Activated naive CD4-positive, alpha-beta T cell (primary cell): ENCODE measurements at places on chromosomes 5 and 9.

- DNase-seq, result no peak
These were observed 8.9 kb upstream of the DPP7 start for GRCh38 chr9:137123468-137123837.

DNA sequence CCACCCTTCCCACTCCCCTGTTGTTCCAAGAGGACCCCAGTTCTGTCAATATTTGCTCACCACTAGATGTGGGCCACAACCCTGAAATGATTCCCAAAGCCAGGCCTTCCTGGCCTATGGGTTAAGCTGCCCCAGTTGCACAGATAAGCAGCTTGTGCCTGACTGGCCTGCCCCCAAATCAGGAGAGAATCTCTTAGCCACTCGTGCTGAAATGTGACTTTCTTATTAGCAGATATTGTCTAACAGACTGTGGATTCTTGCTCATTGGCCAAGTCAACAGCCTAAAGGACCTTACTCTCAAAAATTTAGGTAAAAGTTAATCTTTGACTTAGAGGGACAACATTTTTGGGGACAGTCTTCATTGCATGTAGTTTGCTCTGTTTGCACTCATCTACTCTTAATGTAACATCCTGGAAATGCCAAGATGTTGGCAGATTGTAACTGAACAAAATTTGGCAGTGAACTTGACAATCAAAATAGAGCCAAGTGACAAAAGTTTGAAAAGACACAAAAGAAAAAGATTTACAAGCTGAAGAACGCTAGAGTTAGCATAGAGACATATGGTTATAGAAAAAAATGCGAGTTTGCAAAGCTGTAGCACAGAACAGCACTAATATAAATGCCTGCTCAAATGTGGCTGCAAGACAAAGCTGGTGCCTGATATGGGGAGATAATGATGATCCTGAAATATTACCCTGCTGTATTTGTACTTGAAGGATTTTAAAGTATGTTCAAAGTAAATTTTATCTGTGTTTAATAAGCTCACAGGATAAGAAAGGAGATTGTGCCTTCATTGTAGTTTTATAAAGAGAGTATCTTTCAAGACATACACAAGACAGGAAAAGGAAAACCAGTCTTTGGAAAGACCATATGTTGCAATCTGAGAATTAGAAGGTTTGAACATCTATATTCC, 29.0 kb upstream of the FSD1L start:
- no peak for DNase-seq

DNA sequence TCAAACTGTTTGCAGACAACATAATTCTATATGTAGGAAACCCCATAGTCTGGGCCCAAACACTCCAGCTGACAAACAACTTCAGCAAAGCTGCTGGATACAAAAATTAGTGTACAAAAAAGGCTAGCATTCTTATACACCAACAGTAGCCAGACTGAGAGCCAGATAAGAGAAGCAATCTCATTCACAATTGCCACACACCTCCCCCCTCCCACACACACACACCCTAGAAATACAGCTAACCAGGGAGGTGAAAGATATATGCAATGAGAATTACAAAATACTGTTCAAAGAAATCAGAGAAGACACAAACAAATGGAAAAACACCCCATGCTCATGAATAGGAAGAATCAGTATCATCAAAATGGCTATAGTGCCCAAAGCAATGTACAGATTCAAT, 9.0 kb downstream of the MTREX start:
- no peak for DNase-seq

DNA sequence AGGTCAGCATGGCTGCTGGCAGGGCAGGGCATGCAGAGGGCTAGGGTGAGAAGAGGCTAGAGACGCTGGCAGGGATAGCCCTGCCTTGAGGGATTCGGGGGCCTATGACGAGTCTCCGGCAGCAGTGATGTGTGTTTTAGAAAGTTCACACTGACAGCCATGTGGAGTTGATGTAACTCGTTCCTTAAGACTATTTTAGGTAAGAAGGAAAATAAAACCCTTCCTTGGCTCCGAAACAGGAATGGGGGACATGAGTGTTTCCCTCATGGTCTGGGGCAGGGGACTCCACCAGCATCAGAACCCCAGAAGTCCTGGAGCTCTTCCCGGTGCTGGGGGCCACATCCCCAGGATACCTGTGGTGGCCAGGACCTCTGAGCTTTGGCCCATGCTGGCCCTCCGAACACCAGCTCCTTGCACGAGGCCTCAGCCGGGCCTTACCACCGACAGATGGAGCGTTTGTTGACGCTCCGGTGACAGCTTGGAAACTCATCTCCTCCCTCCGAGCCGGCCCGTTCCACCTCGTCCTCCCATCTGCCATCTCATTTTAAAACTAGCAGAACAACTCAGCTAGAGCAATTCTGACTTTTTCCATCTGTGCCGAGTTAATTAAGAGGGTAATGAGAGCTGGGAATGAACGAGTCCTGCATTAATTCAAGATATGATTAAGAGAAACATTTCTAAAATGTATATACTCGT, 337.7 kb downstream of the CDK5RAP2 start:
- DNase-seq, result no peak

DNA sequence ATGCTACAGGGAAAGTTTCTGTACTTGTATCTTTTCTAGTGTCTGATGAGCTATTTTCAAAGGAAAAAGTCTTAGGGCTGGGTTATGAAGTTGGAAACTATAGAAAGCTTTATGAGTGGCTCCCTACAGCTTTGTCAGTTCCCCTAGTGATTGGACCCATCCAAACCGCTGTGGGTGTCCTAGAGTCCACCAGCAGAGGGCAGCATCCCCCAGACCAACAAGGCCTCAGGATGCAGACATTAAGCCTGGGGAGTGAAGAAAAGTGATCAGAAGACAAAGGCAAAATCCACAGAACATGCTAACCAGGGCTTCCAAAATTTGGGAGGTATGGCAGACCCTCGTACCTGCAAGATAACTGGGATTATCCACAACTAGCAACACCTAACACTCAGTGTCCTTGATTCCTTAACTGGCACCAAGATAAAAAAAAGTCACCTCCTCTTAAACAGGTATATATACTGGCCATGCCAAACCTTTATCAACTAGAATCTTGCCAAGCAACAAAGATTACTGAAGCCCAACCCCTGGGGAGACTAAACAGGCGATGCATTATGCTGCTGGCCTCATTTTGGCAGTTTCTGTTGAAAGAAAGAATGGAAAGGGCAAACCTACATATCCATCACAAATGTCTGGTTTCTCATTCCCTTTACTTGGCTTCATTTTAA, 110.4 kb upstream of the NR5A1 start:
- DNase-seq, result peak; percentile 61

GRCh38 chr9:134536101-134536900, 105.3 kb upstream of the COL5A1 start:
- no peak for DNase-seq

DNA sequence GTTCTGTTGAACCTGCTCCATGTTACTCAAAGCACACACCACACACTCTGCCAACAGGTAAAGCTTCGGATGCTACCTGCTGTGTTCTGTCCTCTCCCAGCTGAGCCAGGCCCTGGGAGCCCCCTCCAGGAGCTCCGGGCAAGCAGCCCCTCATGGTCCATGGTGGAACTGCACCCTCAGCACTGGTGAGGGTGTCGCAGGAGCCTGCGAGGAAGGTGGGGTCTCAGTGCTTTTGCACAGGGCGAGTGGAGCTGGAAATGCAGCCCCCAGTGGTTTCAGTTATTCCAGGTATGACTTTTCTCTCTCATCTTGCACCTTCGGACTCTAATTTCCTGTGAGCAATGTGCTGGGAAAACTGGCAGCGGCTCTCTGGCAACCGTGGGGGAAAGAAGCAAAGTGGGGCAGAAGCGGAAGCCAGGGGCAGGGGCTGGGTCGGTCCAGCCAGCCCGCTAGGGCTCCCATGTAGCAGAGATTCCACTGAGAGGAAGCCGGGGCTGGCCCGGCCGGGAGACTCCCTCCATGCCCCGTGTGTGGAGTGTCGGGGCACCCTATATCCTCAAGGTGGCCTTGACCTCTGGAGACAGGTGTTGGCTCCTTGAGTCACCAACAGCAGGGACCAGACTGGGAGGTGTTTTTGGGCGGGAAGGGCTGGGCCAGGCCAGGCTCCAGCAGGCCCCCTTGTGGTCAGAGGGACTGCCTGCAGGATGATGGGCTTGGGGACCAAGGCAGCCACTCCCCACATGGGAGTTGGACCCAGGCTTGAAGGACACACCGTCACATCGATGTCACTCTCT, 75.6 kb upstream of the PRSS3 start:
- peak; percentile 10 for DNase-seq

DNA sequence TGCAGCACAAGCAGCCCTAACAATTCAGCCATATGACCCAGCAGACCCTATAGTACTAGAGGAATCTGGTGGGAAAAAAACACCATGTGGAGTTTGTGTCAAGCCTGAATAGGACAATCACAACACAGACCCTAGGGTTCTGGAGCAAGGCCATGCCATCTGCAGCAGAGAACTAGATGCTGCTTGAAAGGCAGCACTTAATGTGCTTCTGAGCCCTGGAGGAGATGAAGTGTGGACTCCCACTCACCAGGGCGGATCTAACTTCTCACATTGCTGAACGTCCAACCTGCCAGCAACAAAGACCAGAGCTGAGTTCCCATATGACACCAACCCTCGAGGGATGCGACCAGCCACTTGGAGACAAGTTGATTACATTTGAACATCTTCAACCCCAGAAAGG, 43.2 kb downstream of the GABBR2 start:
- DNase-seq, result no peak

DNA sequence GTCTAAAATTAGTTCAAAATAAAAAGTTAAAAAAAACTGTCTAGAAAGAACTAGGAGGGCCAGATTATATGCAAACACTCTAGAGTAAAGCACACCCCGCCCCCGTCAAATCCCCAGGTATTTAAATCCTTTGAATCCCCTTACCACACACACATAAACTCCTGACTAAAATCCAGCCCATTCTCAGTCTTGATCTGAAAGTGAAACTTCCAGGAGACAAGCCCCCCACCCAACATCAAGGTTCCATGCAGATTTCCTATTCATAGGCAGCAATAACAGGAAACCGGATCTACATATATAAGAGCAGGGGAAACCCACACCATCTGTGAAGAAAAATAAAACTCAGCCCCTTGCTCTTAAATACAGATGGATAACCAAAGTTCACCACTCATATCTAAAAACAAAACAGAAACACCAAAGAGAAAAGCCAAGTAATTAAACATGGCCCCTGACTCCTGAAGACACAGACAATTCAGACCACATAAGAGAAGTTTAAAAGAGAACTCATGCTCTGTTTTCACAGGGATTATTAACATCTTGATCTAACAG, 42.3 kb downstream of the MARCHF3 start:
- DNase-seq, result no peak

DNA sequence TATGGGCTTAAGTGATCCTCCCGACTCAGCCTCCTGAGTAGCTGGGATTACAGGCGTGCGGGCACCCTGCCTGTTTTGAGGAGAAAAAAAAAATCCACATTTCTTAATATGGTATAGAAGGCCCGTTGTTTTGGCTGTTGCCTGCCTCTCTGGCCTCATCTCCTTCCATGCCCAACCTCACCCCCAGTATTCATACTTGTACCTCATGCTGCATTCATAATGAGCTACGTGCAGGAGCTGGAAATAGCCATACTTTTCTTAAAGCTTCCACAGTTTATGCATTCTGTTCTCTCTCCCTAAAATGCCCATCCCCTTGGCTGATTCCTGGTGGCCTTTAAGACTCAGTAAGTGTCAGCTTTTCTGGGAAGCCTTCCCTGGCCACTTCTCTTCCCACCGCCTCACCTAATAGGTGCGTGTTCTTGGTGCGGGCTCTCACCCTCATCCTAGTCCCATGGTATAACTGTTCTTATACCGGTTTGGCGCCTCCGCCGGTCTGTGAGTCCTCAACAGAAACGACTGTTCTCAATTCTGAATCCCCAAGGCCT, 2.1 kb upstream of the TPM2 start:
- no peak for DNase-seq

DNA sequence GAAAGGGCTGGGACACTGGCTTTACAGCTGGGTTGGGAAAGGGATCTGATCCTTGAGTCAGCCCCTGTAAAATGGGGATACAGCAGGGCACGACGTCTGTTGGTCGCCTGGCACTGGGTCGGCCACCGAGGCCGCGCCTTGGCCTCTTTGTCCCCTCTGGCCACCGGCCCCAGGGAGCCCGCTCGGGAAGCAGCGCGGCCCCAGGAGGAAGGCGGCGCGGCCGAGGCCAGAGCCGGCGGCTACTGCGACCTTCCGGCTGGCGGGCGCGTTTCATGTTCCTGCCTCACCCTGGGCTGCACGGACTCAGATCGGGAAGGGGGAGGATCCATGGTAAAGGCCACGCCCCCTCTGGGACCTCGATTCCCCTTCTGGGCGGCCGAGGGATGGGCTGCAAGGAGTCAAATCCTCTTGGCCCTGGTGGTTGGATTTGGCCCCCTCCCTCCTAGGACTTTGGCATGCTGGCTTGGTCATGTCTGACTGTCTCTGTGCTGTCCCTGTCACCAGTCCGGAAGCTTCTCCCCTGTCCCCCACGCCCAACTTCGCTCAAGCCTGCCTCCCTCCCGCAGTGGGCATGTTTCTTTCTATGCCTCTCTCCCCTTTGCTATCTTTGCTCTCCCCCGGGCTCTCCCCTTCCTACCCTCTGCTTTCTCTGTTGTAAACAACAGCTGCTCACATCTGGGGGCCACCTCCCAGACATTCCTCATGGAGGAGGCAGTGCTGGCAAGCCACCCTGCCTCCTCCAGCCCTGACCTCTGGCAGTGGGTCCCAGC, 25.8 kb downstream of the FPGS start:
- DNase-seq, result no peak

- no peak for DNase-seq
These were observed 37.1 kb downstream of the PFDN1 start for GRCh38 chr5:140265845-140266244.

GRCh38 chr9:93297659-93298497, 113.9 kb downstream of the WNK2 start:
- no peak for DNase-seq

DNA sequence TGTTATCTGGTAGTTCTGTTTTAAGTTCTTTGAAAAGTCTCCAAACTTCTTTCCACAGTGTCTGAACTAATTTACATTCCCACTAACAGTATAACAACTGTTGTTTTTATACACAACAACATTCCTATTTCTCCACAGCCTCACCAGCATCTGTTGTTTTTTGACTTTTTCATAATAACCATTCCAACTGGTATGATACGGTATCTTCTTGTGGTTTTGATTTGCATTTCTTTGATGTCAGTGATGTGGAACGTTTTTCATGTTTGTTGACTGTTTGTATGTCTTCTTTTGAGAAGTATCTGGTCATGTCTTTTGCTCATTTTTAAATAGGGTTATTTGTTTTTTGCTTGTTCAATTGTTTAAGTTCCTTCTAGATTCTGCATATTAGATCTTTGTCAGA, 12.6 kb upstream of the GRAMD2B start:
- no peak for DNase-seq

DNA sequence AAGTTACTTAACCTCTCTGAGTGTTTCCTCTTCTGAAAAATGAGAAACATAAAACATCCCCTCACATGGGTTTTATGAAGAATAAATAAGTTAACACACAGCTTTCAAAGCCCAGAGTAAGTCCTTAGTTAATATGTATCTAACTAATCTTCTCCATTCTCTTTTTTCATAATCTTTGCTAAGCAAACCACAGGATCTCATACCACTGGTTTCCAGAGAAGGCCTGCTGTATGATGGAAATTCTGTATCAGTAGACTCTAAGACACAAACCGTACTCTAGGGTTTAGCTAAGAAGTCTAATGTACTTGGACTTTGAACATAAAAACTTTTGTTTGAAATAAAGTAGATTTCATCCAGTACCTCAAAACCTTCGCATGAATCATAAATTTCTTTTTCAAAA, 307.9 kb downstream of the SPOCK1 start:
- no peak for DNase-seq

GRCh38 chr5:108028883-108029282, 353.0 kb downstream of the FBXL17 start:
- no peak for DNase-seq

GRCh38 chr5:112417931-112418658, 982 bp downstream of the EPB41L4A start:
- no peak for DNase-seq
